ENCODE measurements at places on chromosomes 2 and 18.
A peak's percentile ranks its signal among the peaks of the same experiment; 100 is the strongest.

DNA sequence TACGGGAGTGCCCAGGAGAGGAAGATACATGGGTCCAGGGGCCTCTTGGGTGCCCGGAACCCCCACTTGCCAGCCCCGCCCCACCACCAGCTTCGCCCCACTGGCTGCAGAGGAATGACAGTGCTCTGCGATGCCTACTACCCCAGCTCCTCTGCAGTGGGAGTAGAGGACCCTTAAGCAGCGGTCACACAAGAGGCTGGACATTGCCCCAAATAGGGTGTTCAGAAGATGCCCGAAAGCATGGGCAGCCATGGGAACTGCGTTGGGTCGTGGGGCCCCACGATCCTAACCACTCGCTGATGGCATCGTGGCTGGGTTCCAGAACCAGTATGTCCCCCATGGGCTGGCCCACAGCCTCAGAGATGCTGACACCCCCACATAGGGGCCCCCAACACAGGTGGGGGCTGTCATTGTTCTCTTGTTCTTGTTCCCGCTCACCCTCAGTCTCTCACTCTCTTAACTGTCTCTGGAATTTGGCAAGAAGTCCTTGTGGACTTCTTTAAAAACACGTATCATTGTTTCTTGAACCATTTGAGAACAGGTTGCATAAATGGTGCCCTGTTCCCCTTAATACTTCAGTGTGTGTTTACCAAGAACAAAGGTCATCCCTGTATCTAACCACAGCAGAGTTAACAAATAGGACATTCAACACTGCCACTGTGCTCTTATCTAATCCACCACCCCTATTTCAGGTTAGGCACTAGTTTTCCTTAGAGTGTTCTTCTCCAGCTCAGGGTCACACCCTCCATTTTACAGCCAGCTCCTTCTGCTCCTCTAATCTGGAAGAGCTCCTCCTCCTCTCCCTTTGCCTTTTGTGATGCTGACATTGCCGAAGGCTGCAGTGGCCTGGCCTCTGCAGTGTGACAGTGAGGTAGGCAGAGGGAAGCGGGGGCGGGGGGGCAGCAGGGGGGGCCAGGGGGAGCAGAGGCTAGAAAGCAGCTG, 76.3 kb downstream of the STPG4 start:
- no peak for DNase-seq

- no peak for DNase-seq
Observed at GRCh38 chr2:47457268-47457667, 54.3 kb downstream of the MSH2 start.

GRCh38 chr2:221972813-221973478, 325.9 kb downstream of the PAX3 start:
- no peak for DNase-seq

DNA sequence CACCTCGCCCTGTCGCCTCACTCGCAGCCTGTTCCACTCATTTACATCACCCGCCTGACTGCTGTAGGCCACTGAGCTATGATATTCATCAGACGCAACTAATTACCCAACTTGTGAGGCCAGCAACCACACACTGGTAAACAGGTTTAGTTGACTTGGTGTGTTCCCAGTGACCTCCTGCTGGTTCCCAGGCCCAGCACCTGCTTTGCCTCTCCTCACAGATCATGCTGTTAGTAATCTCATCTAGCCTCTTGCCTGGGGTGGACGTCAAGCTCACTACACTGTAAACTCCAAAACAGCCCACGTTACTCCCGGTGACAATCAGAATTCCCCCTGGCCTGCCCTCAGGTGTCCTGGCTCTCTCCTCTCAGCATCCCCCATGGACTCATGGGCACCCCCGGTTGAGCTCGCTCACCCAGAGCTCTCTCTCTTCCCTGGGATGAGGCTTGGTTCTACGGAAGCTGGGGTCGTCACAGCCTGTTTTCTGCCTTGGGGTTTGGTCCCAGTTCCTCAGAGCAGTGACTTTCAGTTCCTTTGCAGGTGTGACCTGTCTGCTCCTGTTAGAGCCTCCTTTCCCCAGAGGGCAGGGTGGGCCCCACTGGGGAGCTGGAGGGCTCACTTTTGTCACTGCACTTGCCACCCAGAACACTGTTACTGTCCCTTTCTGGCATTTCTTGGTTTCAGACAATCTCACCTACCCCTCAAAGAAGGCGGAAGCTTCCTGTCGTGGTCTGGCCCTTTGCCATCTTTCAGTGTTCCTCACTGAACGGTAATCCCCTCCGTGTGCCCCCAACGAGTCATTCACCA, 40.3 kb downstream of the INPP5D start:
- peak; percentile 48 for DNase-seq

DNA sequence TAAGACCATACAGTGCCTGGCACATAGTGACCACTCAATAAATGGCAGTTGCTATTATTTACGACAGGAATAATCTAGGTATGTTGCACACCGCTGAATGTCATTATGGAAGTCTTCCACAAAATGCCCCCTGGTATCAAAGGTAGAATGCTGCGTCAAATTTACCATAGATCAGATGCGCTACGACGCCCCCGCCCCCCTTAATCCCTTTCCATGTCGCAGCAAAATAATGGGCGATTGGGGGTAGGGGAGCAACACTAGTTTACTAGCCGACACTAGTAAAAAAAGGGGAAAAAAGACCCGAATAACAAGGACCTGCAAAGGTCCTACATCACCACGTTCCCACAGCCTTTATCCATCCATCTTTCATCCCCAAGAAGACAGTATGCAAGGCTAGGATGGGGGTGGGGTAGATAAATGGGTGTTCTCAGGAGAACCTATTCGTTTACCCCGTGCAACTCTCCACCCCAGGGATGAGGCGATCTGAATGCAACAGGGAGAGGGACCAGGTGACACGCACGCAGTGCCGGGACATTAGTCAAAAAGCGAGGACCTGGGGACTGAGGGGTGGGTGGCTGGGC, 455 bp downstream of the PREPL start:
- DNase-seq = peak; percentile 20

GRCh38 chr2:8197101-8197500, 484.8 kb upstream of the ID2 start:
- no peak for DNase-seq
